ENCODE measurements at places on chromosomes 7 and 10. TPM values are rescaled to one million over a fixed set of nuclear protein-coding genes. Genes with fewer than 3 reads are reported as not detected.

GRCh38 chr10:98846787-98847186 lies 388.9 kb downstream of the HPSE2 start:
- DNase-seq = no peak

ADAM22 gene
- total RNA-seq = 6.6 TPM

- DNase-seq = no peak
These were observed 433.6 kb downstream of the NRG3 start for GRCh38 chr10:82308641-82309040.

GRCh38 chr10:132117146-132117545 lies 51.4 kb downstream of the JAKMIP3 start:
- peak; percentile 79 for DNase-seq

KNDC1 gene
- 0.72 TPM for total RNA-seq

- DNase-seq = no peak
These were observed 110.6 kb downstream of the ZMIZ1 start for GRCh38 chr10:79179164-79179956.

- DNase-seq = no peak
These were observed 60.7 kb downstream of the CNTNAP2 start for GRCh38 chr7:146177301-146177700.

GRCh38 chr10:20552382-20552781 lies 344.7 kb downstream of the NEBL start:
- DNase-seq = no peak

OGA gene
- total RNA-seq = 75.5 TPM

HK1 gene
- 103 TPM for total RNA-seq

GRCh38 chr7:47104206-47104549 lies 477.7 kb downstream of the TNS3 start:
- DNase-seq = no peak

GRCh38 chr7:48083114-48083830 lies 5.8 kb upstream of the UPP1 start:
- DNase-seq = no peak

GRCh38 chr7:25628446-25628845 lies 400.2 kb upstream of the NPVF start:
- no peak for DNase-seq

PLAC9 gene
- total RNA-seq = 121 TPM

CDNF gene
- 0.69 TPM for total RNA-seq

GRCh38 chr10:119273413-119273812 lies 66.0 kb downstream of the GRK5 start:
- DNase-seq = peak; percentile 37

CELF2 gene
- 44.3 TPM for total RNA-seq

GRCh38 chr7:83305027-83305426 lies 142.3 kb upstream of the PCLO start:
- DNase-seq = no peak

Measured in chondrocyte (in vitro differentiated cells).